Stimulated activated CD8-positive, alpha-beta memory T cell treated with anti-CD3 and anti-CD28 coated beads, Interleukin-15, amount 100 ng/mL, for 24 hours (primary cell): ENCODE measurements at places on chromosomes 11 and 22.

- DNase-seq, result no peak
Observed at GRCh38 chr11:3022300-3022967, 30.3 kb upstream of the NAP1L4 start.

DNA sequence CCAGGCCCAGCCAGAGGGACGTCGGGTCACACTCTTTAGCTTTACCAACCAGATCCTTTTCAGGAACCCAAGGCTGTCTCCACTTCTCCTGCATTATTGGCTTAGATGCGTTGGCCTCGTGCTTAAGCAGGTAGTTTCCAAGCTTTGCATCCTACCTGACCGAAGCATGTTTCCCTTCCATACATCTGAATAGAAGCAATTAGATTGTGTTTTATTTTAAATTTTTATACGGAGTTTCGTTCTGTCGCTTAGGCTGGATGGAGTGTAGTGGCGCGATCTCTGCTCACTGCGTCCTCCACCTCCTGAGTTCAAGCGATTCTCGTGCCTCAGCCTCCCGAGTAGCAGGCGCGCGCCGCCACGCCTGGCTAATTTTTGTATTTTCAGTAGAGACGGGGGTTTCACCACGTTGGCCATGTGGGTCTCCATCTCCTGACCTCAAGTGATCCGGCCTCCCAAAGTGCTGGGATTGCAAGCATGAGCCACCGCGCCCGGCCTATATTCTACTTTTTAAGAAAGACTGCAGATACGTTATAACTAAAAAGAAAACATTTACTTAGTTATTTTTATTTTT, 677 bp downstream of the DYNC2H1 start:
- no peak for DNase-seq

DNA sequence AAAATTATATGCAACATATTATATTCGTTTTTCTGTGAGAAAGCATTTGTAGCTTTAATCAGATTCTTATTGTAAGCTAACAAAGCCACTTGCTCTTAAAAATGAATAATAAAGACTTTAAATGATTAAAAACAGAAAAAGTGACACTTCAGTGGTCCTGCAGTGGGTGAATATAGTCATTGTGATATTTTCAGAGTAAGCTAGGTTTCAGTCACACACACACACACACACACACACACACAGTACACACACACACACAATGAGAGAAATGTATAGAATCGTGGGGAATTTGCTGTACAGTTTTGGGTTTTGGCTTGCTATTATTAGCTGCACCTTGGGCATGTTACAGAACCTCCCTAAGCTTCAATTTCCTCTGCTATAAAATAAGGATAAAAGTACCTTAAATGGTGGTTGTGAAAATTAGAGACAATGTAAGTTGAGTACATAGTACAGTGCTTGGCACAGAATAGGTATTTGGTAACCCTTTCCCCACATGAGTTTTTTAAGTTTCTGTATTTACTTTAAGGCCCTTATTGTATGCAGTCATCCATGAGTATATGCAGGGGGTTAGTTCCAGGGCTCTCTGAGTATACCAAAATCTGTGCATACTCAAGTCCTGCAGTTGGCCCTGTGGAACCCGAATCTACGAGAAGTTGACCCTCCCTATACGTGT, 39.8 kb downstream of the CSTPP1 start:
- no peak for DNase-seq

- DNase-seq, result no peak
Observed at GRCh38 chr22:20392983-20393704, 807 bp upstream of the ZNF74 start.

DNA sequence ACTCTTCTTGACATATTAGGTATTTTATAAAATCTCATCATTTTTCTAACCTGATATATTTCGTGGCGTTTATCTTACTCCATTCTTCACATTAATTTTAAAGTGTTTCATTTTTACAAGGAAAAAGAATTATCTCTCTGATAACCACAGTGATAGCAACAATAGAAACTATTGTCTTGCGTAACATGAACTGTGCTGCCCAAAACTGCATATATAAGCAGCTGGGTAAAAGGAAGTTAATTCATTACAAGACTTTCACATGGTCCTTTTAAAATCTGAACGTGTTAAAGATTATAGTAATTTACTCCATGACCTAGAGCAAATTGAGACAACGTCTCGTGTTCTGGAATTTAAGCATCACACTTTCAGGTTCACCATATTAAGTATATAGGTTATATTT, 210.4 kb upstream of the GRIA4 start:
- no peak for DNase-seq

GRCh38 chr22:30191040-30191701, 55.4 kb downstream of the LIF start:
- no peak for DNase-seq

DNA sequence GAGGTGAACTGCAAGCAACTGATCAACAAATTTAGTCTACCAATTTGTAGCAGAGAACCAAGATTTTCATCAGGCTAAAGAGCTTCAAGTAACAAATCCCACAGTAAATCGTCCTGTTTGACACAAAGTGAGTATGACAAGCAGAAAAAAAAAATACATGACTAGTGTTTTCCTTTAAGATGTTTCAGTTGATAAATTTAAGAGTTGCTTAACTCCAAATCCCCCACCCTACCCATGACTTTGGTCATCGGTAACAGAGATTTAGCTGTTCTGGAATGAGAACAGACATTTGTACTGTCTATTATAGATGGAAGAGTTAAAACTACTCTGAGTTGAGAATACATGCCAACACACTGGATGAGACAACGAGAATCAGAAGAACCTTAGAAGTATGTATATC, 165.0 kb upstream of the MTMR2 start:
- DNase-seq, result no peak

- no peak for DNase-seq
Observed at GRCh38 chr11:62127941-62128770, 4.3 kb downstream of the INCENP start.

GRCh38 chr22:28424427-28425080, 255.1 kb downstream of the TTC28 start:
- no peak for DNase-seq

DNA sequence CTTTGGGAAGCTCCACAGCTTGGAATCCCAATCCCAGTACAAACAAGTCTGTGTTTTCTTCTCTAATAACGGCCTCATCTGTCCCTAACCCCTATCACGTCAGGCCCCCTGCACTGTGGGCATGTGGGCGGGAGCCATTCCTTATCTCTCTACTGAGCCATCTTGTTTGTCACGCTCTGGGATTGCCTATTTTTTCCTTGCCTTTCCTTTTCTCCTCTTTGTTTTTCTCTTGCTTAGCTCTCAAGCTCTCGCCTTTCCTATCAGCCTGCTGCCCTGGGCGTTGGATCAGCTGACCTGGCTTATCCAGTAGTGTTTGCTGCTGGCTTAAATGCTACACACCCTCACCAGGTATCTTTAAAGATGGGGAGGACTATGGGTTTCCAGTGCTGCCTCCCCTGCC, 35.8 kb downstream of the ARHGAP1 start:
- DNase-seq, result no peak
